ENCODE measurements at places on chromosomes 7 and 10.

- no peak for DNase-seq
Measured at GRCh38 chr10:15237351-15237750, 68.9 kb upstream of the NMT2 start.

GRCh38 chr7:80240265-80241025 lies 105.8 kb downstream of the GNAI1 start:
- DNase-seq, result no peak

DNA sequence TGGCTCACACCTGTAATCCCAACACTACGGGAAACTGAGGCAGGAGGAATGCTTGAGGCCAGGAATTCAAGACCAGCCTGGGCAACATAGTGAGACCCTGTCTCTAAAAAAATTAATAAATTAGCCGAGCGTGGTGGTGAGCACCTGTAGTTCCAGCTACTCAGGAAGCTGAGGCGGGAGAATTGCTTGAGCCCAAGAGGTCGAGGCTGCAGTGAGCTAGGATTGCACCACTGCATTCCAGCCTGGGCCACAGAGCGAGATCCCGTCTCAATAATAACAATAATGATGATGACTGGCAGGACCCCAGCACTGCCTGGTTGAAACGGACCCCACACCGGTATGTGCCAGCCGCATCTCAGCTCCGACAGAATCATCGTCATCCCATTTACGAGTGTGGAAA lies 93.0 kb downstream of the ELFN1 start:
- no peak for DNase-seq

DNA sequence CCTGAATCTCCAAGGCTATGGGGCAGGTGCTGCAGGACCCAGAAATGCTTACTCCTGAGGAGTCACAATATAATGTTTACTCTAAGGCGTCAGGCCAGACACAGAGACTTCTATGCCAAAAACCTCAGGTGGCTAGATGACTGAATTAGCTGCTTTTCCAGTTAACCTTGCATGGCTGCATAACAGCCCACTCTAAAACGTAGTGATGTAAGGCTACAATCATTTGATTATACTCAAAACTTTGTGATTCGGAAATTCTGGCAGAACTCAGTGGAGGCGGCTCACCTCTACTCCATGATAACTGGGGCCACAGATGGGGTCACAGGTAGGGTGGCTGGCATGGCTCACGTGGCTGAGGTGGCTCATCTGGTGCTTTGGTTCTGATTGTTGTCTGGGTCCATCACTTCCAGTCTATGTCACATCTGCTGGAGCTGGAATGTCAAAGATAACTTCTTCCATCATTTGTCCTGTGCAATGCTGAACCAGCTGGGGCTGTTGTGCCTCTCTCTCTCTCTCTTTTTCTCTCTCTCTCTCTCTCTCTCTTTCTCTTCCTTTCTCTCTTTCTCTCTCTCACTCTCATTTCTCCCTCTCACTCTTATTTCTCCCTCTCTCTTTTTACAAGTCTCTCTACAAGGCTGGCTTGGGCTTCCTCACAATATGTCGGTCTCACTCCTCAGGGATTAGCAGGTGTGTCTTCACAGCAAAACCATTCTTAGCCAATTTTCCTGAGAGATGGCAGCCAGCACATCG lies 11.8 kb downstream of the TMEM72 start:
- no peak for DNase-seq

DNA sequence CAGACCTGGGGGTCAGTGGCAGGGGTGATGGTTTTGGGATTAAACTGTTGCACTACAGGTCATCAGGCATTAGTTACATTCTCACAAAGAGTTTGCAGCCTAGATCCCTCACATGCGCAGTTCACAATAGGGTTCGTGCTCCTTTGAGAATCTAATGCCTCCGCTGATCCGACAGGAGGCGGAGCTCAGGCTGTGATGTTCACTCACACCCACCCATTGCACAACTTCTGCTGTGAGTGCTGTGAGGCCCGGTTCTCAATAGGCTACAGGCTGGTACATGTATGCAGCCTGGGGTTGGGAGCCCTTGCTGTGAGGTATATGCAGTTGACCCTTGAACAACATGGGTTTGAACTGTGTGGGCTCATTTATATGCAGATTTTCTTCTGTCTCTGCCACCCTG lies 416.4 kb downstream of the GFRA1 start:
- no peak for DNase-seq

- DNase-seq, result peak; percentile 24
Measured at GRCh38 chr7:2698581-2699288, 10.7 kb downstream of the AMZ1 start.

DNA sequence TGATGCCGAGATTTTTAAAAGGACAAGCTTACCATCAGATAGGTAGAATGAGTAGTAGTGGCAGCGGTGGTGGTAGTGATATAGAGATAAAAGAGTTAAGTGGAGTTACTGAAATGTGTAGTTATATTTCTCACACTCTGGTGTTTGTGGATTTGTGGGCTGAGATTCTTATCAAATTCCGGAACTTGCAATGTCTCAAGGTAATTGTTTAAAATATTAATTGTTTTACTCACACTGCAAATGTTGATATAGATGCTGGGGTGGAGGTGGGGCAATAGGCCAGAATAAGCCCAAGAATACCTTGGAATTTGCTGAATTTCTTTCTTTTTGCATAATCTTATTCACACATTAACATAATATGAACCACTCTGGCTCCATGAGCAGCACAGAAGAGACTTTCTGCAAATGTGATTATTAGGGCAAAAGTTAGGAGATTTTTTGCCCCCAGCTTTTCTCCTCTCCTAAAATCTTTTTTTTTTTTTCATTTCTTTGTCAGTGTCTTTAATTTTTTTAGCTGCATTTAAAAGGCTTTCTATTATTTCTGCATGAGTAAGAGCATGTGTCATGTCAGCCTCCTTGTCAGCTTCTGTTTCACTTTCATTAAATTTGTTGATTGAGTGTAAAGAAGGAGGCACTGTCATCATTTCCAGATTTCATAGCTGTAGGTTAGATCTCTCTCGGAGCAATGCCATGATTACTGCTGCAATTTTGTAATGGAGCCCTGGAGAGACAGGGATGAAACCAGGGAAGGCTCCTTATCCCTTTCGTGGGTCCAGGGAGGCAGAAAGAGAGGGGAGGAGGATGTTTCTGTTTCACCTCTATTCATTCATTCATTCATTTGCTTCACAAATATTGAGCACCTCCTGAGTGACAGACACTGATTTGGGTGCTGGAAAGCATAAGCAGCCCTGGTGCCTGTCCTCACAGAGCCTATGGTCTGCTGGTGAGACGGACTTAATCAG lies 13.1 kb upstream of the SGMS1 start:
- no peak for DNase-seq

- no peak for DNase-seq
Measured at GRCh38 chr10:60098677-60099601, 192.6 kb upstream of the CCDC6 start.

DNA sequence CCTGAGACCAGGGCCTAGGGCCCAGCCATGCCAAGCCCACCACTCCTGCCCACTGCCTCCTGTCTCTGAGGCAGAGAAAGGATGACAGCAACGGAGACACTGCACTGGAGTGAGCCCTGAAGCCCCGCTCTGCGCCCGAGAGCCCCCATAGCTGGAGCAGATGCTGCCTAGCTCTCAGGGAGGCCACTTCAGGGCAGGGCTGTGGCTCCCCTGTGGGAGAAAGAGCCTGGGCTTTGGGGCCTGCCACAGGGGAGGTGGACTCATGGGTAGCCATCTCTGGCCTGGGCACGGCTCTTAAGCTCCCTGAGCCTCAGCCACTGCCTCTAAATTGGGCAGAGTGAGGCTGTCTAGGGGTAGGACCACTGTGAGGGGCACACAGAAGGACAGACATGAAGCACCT lies 214.2 kb downstream of the GRID1 start:
- no peak for DNase-seq

GRCh38 chr10:60973086-60973485 lies 29.1 kb upstream of the RHOBTB1 start:
- DNase-seq, result no peak

DNA sequence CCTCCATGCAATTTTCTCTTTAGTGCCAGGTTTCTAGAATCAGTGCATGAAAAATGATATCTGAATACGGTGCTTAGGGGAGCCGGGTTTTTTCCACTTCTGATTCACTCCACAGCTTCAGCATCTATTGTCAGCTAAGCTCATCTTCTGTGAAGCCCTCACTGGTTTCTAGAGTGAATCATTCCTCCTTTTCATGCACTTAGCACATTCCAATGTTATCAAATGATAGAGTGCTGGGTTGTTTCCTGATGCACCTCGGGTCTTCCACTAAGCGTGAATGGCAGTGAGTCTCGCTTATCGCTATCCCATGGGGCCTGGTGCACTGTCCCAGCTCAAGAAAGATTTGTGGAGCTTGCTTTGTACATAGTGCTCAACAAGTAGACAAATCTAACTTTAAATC lies 170.9 kb upstream of the RHEB start:
- no peak for DNase-seq

GRCh38 chr10:1109795-1110673 lies 53.8 kb downstream of the WDR37 start:
- no peak for DNase-seq
